ENCODE measurements at places on chromosomes 3 and 15. TPM values are rescaled to one million over a fixed set of nuclear protein-coding genes. Genes with fewer than 3 reads are reported as not detected.

Gene NCKIPSD
- 42.3 TPM for total RNA-seq

Gene STRC
- total RNA-seq = not detected

Gene CACNA1D
- 4.3 TPM for total RNA-seq

Gene ITPKA
- 1.9 TPM for total RNA-seq

Gene CACNA2D2
- total RNA-seq = not detected

Gene RAB6B
- 0.41 TPM for total RNA-seq

Gene ISL2
- total RNA-seq = 2.9 TPM

Gene EOMES
- 0.50 TPM for total RNA-seq

Gene SMCO1
- total RNA-seq = not detected

Data from A375 (cell line).